ENCODE measurements at places on chromosomes 2 and 18.

DNA sequence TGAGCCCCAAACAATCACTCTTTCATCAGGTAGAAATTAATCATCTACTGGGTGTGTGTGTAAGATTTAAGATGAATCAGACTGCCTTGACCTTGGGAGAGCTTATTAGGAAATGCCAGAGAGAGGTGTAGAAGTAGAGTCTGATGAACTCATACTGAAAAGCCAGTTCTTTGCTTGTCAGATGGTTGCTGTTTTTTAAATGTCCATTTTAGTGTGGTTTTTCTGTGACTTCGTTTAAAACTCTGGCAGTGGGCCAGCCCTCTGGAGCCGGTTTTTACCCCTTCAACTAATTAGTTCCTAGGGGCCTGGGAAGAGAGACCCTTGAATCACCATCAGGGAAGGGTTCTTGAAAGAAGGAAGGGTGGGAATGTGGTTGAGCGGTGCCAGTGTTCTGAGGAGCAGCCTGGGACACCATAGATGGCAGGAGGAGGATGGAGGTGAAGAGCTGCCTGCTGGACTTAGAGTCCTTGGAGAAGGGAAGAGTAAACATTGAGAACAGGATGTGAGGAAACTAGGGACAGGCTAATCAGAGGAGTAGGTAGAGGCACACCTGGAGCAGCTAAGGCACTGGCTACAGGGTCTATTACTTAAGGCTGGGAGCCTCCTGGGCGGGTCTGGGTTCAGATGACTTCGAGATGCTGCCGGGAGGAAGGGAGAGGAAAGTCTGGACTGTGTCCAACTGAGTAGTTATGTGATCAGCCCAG lies 66.1 kb downstream of the LRRFIP1 start:
- no peak for DNase-seq

GRCh38 chr2:217935235-217935879 lies 67.4 kb downstream of the TNS1 start:
- no peak for DNase-seq

- DNase-seq: no peak
Observed at GRCh38 chr18:48151421-48152065, 221.1 kb upstream of the SMAD2 start.

DNA sequence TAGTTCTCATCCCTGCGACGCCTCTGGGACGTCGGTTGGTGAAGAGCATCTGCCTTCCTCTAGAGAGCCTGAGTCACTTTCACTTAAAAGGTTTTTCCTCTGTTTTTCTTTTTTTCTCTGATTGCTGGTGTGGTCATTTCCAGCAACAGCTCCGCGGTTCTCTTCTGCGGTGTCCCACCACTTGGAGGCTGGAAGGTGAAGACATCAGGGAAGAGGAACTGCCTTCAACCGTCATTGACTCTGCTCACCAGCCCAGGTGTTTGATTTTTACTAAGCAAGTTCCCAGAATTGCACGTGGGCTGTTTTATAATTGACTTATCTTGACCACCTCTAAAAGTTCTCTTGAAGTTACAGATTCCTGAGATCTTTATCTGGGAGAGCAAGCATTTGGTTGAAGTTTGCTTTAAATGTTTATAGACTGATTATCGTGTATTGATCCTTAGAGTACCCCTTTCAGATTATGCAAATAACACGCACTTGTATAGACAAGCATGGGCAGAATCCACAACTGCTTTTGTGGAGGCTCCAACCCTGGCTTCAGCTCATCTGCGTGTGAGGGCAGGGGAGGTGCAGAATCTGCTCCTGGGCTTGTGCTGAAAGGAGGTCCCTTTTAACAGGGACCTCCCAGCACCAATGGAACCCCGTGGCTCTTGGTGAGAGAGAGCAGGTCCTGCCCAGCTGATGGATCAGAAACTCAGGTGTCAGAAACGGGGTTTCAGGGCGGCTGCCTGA lies 3.5 kb downstream of the CTDP1 start:
- DNase-seq: no peak

GRCh38 chr2:208306291-208306690 lies 40.2 kb downstream of the PIKFYVE start:
- no peak for DNase-seq
